ENCODE measurements at places on chromosomes 11 and 22.

DNA sequence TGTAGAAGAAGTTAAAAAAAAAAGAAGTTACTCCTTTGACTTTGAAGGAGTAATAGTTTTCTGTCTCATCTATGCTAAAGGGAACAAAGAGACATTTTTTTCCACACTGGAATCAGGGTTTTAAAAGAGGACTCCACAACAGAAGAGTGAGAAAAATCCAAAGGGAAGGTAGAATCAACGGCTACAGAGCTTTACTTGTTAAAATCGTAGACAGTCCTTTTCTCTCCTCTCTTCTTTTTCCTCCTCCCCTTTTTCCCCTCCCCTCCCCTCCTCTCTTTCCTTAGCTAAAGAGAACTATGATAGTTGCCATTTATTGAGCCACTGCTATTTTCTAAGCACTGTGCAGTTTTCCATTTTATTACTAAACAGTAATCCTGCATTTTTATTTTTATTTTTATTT lies 29.2 kb downstream of the DDIAS start:
- DNase-seq, result no peak

DNA sequence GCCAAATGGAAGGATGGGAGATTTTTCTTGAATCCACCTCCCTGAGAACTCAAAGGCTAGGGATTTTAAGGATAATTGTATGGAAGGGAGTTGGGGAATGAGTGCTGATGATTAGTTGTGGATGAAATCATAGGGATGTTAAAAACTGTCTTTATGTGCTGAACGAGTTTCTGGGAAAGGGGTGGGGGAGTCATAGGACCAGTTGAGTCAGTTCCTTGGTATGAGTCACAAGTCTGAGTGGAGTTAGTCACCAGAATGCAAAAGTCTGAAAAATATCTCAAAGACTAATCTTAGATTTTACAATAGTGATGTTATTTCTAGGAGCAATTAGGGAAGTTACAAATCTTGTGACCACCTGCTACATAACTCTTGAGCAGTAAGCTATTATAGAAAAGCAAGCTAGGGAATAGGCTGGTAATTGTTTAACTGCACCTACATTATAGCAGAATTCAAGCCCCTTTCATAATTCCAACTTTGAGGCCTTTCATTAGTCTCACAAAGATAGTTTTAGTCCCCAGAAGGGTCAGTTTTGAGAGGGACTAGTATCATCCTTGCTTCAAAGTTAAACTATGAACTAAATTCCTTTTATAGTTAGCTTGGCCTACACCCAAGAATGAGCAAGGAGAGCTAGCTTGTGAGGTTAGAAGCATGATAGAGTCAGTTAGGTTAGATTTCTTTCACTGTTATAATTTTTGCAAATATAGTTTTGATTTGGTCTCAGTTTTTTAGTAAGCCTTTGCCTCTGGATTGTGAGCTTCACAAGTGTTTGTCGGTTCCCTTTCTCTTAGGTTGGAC lies 668.0 kb downstream of the ETS1 start:
- no peak for DNase-seq

DNA sequence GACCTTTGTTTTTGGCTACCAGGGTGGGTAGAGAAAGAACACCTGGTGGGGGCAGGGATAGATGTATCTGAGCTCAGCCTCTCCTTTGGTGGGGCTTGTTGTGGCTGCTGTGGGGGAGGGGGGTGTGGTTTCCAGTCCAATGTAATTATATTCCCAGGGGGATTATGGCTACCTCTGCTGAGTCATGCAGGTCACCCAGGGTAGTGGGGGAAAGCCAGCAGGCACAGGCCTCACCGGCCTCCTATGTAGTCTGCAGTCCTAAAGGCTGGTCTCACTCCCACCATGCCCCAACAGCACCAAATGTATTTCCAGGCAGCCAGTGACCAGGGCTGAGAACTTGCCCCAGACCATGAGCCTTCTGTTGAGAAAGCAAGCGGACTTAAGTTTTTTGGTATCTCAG lies 119.6 kb downstream of the DYNC2H1 start:
- DNase-seq, result no peak

DNA sequence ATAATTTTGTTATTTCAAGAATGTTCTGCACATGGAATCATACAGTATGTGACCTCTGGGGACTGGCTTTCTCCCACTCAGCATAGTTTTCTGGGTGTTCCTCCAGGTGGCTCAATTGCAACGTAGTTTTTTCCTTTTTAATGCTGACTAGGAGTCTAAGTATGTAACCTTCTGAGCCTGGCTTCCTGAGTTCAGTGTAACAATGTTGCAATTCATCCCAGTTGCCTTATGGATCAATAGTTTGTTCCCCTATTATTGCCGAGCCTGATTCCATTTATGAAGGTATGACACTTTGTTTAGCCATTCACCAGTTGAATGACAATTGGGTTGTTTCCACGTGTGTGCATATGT lies 128.3 kb downstream of the CRYBB2 start:
- DNase-seq, result no peak

GRCh38 chr22:35522225-35523149 lies 18.1 kb upstream of the RASD2 start:
- DNase-seq, result no peak

All from left hindlimb (tissue), 1 donor.